ENCODE measurements at places on chromosomes 2 and 18.
A peak's percentile ranks its signal among the peaks of the same experiment; 100 is the strongest.

DNA sequence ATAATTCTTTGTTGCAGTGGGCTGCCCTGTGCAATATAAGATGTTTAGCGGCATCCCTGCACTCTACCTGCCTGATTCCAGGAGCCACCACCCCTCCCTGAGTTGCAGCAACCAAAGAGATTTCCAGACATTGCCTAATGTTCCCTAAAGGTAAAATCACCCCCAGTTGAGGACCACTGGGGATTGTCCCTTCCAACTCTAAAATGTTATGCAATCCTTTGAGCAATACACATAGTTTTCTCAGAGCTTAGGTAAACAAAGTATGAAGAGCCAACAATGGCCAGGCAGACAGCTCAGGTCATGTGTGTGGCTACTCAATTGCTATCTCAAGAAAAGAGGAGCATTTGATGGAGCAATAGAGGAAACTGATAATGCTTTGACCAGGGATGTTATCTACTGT lies 87.0 kb downstream of the XDH start:
- no peak for DNase-seq

- no peak for DNase-seq
Observed at GRCh38 chr2:205500065-205500464, 182.2 kb upstream of the NRP2 start.

GRCh38 chr2:7847321-7847720 lies 834.5 kb upstream of the ID2 start:
- DNase-seq = no peak

DNA sequence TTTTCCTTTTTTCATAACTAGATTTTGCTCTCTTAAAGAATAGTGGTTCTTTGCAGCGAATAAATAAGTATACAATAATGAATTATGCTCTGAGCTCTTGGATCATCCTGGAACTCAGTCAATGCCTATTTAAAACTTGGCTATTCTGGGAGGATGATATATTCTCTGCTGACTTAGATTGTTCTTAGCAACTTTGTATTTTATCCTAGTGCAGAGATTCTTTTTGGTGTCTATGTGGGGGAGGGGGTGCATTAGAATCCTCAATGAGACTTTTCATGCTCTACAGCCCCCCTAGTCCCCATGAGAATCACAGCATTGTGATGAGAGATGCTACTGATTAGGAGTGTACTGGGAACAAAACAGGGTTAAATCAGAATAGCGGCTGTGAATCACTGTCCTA lies 8.8 kb upstream of the FAM98A start:
- DNase-seq = peak; percentile 7

DNA sequence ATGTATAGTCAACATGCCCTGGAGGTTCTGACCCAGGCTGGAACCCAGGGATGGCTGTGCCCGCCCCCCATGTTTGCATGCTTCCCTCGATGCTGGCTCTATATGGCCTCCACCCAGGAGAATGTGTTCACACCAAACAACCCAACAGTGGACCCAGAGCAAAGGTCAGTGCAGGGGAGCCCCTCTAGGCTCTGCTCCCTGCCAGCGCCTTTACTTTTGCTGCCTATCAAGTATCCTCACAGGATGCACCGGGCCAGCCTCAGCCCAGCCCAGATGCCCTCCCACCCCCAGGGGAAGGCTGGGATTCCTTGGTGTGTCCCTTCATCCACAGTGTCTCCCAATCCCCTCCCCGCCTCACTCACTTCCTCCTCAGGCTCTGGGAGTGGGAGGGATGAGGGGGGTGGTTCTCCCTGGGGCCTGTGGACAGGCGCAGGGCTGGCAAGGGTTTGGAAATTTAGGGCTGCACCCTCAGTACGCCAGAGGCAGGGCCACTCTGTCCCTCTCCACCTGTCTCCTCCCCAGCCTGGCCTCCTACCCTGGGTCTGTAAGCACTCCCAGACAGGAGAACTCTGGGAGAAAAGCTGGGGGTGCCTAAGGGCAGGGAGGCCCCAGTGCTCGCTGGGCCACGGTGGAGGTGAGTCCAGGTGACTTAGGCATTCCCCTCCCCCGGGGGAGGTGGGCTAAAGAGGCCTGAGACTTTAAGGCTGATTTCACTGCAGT lies 2.3 kb downstream of the ATP6V1B1 start:
- no peak for DNase-seq

- DNase-seq = no peak
Observed at GRCh38 chr2:98519851-98520250, 75.2 kb downstream of the INPP4A start.
